ENCODE measurements at places on chromosomes 4 and X.

- DNase-seq, result no peak
These were observed 25.3 kb upstream of the GBA3 start for GRCh38 chr4:22667332-22667940.

GRCh38 chr4:40621592-40622512, 7.8 kb downstream of the RBM47 start:
- no peak for DNase-seq

- DNase-seq, result peak; percentile 11
These were observed 339 bp downstream of the CUL4B start for GRCh38 chrX:120560405-120560841.

DNA sequence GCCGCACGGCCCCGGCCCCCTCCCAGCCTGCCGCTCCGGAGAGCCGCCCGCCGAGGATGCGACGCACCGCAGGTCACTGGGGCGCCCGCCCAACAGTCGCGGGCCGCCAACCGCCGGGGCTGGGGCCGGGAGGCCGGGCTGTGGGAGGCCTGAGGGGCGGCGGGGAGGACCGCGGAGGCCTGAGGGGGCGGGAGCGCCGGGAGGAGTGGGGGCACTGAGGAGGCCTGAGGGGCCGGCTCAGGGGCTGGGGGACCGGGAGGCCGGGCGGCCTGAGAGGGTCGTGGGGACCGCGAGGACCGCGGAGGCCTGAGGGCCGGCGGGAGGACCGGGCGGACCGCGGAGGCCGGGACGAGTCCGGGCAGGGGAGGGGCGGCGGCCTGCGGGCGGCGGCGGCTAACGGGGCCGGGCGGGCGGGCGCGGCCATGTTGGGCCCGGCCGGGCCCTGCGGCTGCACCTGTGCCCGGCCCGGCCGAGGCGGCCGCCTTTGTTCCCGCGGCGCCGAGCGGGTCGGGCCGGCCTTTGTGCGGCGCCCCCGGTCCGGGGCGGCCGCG, 353 bp downstream of the NSD2 start:
- DNase-seq, result no peak
